Neural crest cell (in vitro differentiated cells): ENCODE measurements at places on chromosomes 3 and 15. TPM values are rescaled to one million over a fixed set of nuclear protein-coding genes. Genes with fewer than 3 reads are reported as not detected.

- DNase-seq = no peak
These were observed 67.2 kb downstream of the CRTC3 start for GRCh38 chr15:90596943-90597342.

DNA sequence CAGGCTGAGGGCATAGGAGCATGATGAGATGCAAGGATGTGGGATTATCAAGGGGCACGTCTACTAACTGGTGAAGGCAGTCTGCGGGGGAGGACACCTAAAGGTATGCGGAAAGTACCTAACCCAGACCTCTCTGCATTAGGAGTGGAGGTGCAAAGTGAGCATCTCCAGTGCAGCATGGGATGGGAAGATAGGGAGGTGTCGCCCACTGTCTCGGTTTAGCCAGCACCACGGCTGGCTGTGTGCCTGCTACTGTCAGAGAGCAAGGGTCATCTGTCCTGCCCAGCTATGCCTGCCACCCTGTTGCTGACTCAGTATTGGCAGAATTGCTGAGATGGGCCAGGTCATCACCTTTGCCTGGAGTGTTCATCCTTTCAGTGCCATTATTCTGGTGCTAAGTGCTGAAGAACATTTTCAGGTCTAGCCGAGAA is 40.1 kb downstream of the OXNAD1 start:
- no peak for DNase-seq

- DNase-seq = no peak
These were observed 190.7 kb upstream of the MCTP2 start for GRCh38 chr15:94040541-94041248.

DNA sequence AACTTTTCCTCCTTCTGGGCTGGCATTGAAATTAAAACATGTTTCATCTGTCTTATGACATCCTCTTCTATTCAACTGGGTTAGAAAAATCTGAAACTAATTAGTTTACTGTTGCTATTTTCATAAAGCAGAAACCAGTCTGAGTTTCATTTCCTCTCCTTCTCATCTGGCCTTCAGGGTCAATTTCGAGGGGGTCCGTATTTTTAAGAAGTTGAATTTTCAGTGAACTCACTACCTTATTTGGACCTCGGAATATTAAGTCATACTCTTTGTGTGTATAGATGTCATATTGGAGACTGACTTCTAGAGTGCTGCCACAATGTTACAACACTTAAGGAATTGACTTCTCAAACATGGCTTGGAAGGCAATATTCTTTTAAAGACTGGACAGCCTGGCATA is 485.9 kb downstream of the SQOR start:
- no peak for DNase-seq

GRCh38 chr3:112048911-112049310 is 14.4 kb downstream of the TMPRSS7 start:
- DNase-seq = no peak

DNA sequence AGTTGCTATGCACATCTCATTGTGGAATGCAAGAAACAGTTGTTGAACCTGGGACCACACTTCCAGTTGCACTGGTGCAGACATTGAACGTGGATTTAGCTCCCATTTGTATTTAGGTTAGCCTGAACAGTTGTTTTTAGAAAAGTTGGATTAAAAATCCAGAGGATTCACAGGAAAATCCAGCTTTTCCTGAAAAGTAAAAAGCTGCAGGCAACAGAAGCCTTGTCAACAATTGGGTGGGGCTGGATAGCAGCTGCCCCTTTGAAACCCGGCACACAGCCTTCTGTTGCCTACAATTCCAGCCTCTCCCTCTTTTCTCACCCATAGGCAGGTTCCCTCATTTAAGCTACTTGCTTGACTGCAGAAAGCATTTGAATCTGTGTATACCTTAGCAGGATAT is 165.3 kb upstream of the TBL1XR1 start:
- no peak for DNase-seq

GRCh38 chr15:92443381-92443780 is 49.7 kb downstream of the ST8SIA2 start:
- no peak for DNase-seq

DNA sequence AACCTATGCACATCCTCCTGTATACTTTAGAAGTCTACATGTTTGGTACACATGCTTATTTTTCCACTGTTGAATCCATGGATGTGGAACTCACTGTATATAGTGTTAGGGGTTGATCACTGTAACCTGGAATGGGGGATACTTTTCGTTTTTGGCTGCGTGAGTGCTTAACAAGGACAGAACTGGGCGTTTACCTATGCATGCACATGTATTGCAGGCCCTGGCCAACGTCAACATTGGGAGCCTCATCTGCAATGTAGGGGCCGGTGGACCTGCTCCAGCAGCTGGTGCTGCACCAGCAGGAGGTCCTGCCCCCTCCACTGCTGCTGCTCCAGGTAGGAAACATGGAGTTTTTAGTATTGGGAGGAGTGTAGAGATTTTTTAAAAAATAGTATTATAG is 2.3 kb downstream of the RPLP1 start:
- no peak for DNase-seq

DNA sequence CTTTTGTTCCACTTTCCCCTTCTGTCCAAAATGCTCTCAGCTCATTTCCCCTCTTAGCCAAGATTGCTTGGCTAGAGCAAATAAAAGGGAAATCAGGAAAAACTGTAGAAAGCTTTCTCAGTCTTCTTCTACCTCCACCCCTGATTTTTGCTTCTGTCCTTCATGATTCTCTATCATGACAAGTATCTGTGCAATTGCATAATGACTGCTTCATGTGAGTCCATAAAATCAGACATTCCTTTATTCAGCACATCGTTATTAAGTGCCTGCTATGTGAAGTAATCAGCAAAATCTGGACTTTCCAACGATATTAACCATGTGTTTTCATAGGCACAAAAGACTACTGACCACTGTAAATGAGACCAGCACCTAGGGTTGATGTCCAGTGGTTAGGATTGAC is 321.5 kb upstream of the CBLB start:
- DNase-seq = no peak

- no peak for DNase-seq
These were observed 179.3 kb downstream of the FRMD5 start for GRCh38 chr15:44015545-44016305.

DNA sequence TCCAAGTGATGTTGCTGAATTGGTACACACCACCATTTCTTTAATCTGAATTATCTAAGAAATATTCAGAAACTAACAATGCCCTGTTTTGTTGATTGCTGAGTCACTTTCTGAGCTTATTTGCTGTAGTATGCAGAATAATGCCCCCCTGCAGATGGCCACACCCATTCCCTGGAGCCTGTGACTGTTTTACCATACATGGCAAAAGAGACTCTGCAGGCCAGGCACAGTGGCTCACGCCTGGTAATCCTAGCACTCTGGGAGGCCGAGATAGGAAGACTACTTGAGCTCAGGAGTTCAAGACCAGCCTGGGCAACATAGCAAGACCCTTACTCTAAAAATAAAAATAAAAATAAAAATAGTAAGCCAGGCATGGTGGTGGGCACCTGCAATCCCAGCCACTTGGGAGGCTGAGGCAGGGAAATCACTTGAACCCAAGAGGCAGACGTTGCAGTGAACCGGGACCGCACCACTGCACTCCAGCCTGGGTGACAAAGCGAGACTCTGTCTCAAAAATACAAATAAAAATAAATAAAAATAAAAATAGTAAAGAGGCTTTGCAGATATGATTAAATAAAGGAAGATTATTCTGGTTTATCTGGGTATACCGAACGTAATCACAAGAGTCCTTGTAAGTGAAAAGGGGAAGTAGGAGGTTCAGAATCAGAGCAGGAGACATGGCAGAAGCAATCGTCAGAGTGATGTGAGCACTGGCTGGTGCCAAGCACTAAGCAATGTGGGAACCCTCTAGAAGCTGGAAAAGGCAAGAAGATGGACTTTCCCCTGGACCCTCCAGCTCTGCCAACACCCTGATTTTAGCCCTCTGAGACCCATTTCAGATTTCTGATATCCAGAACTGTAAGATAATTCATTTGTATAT is 19.0 kb downstream of the PCYT1A start:
- no peak for DNase-seq

DNA sequence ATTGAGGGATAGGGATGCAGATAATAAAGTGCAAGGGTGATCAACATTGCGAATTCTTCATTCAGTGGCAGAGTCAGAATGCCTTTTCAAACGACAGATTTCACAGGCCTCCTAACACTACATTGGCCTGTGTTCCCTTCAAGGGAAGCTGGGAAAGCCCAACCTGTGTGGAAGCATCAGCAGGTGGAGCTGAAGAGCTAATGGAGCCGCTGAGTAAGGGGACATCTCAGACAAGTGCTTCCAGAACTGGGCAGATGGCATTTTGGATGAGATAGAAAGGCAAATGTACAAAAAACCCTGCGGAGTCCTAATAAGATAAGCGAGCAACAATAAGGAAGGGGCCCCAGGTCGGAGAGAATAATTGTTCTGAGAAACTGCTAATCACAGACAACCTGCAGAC is 8.5 kb upstream of the SLC24A5 start:
- no peak for DNase-seq

DNA sequence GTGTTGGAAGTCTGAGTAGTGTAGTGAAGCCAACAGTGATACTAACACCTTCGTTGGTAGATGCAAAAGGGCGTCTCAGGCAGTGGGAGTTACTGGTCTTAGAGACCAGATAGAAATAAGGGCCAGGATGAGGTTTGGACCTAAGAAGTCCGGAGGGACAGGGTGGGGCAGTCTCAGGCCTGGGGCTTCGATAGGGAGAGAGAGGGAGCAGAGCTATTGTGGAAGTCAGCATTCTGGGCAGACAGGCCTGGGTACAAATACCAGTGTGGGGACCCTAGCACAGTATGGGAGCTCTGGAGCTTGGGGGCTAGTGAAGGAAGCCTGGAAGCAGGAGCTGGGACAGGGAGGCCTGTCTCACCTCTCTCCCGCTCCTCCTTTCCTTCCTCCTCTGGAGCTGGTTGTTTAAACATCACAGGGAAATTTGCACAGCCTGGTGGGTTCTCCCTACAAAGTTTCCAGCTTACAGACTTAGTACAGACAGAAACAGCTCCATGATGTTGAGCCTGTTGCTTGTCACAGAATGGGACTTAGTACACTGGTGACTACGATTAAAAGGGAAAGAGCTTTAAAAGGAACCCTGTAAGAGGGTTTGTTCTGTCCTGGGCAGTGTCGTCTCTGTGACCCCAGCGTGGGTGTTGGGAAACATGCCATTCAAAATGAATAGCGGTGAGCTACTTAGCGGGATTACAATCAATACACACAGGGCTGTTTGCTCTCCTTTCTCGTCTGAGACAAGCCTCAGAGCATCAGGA is 76.4 kb upstream of the TNFAIP8L3 start:
- no peak for DNase-seq

- DNase-seq = no peak
These were observed 38.5 kb downstream of the B3GNT5 start for GRCh38 chr3:183291497-183292031.

DNA sequence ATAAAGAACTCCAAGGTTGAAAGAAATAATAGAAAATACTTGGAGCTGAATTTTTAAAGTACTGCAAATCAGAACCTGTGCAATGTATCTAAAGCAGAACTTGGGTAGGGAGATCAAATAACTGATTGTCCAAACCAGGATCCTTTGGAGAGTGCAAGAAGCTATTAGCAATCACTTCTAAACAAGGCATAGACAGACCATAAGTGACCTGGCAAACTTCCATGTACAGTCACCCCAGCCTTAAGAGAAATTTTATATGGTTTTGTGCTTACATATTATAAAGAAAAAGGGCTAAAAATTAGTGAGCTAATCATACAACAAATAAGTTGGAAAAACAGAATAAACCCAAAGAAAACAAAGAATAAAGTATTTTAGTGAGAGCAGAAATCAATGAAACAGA is 35.2 kb downstream of the ETV5 start:
- no peak for DNase-seq

DNA sequence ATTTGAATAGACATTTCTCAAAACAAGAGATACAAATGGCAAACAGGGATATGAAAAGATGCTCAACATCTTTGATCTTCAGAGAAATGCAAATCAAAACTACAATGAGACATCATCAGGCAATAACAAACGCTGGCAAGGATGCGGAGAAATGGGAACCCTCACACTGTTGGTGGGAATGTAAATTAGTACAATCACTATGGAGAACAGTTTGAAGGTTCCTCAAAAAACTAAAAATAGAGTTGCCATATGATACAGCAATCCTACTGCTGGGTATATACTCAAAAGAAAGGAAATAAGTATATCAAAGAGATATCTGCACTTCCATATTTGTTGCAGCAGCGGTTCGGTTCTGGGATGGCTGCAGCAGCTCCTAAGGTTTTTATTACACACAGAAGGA is 16.8 kb upstream of the LARS2 start:
- no peak for DNase-seq

DNA sequence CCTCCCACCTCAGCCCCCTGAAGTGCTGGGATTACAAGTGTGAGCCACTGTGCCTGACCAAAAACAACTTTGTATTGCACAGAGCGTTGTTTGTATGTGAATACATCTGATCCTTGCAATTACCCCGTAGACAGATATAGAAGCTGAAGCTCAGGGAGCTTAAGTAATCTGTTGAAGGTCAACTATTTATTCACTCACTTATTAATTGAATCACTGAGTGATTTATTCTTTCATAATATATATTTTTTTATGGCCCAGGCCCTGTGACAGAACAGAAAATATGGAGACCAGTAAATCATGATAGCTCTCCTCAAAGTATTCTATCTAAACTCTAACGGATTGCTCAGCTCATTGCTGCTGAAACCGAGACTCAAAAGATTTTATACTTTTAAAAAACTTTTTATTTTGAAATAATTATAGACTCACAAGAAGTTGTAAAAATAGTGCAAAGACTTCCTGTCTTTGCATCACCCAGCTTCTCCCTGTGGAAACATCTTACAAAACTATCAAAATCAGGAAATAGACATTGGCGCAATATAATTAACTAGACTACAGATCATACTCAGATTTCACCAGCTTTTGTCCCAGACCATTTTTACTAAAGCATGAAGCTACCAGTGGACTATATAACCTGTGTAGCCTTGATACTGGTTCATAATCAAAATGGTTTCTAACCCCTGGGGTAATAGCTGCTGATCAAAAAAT is 466.1 kb downstream of the PDCD6IP start:
- no peak for DNase-seq

GRCh38 chr3:192597506-192597905 is 129.8 kb downstream of the FGF12 start:
- no peak for DNase-seq

DNA sequence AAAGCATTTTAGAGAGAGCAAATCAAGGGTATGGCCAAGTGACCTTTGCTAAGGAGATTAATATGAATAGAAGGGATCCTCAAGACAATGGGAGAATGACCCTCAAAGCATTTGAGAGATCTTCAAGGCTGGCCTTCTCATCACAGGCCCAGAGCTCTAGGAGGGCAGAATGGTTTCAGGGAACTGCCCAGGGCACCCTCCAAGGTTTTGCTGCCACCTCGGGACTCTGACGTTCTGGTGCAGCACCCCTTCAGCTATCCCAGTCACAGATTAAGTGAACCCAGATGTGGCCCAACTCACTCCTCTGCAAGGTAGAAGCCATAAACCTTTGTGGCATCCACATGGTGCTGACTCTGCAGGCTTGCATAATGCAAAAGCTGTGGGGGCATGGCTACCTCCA is 209.3 kb downstream of the TLE3 start:
- DNase-seq = no peak

GRCh38 chr15:40097968-40098476 is 10.7 kb downstream of the BMF start:
- no peak for DNase-seq

Gene CD80
- total RNA-seq = not detected in 2 replicates

Gene PLSCR2
- total RNA-seq = not detected in 2 replicates

Gene INSYN1
- 9.5 and 9.6 TPM in 2 replicates for total RNA-seq

Gene MAP4
- total RNA-seq = 141 and 150 TPM in 2 replicates

Gene SERINC4
- total RNA-seq = 0.23 and 0.35 TPM in 2 replicates

Gene SNX33
- 22.2 and 23.4 TPM in 2 replicates for total RNA-seq

Gene ETV5
- total RNA-seq = 61.0 and 63.4 TPM in 2 replicates

Gene LYSMD4
- 13.6 and 16.4 TPM in 2 replicates for total RNA-seq

Gene BCL2A1
- not detected in 2 replicates for total RNA-seq

Gene PRR20G
- total RNA-seq = not detected in 2 replicates

Gene SLC2A2
- not detected in 2 replicates for total RNA-seq
